Fibroblast of lung (primary cell): ENCODE measurements at places on chromosomes 12 and 14. TPM values are rescaled to one million over a fixed set of nuclear protein-coding genes. Genes with fewer than 3 reads are reported as not detected.
A peak's percentile ranks its signal among the peaks of the same experiment; 100 is the strongest.

The C12orf50 gene
- under 0.01 TPM in 1 of 2 replicates, not detected in the other for total RNA-seq

DNA sequence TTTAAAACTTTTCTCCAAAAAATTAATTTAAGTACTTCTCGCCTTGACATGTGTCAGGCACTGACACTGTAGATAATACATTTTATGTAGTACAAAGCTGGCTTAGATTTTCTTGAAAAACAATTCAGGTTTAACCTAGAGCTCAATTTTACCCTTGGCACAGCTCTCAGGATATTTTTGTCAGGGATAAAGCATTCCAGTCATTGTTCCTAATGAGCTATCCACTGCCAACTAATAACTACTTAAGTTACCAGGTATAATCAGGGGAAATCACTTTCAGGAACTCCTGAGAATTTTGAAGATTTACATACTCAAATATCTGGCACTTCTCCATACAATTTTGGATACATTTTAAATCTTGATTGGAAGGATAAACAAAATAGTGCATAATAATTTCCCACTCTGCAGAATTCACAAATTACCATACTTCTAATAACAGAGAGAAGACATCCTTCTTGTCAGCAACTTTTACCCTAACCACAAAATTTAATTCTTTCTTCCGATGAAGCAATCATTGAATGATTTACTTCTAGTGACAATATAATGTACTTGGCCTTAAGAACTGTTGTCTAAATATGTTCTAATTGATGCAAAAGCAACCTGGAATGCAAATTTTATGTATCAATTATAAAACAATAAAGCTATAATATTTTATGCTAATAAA lies 4.8 kb downstream of the RASSF9 start:
- no peak overlapping the region for H3K4me3 ChIP-seq
- H3K27me3 ChIP-seq, result no peaks in the 10 kb centered on the region
- no peaks in the 10 kb centered on the region for H3K4me1 ChIP-seq
- H3K27ac ChIP-seq, result no peak overlapping the region
- no peak for DNase-seq

- no peaks in the 10 kb centered on the region for H3K27me3 ChIP-seq
- peaks cover 2% of the 10 kb centered on the region for H3K4me1 ChIP-seq
- no peaks in the 10 kb centered on the region for H3K36me3 ChIP-seq
- H3K27ac ChIP-seq, result no peak overlapping the region
Observed at GRCh38 chr12:101945369-101946232, 68.2 kb downstream of the DRAM1 start.

DNA sequence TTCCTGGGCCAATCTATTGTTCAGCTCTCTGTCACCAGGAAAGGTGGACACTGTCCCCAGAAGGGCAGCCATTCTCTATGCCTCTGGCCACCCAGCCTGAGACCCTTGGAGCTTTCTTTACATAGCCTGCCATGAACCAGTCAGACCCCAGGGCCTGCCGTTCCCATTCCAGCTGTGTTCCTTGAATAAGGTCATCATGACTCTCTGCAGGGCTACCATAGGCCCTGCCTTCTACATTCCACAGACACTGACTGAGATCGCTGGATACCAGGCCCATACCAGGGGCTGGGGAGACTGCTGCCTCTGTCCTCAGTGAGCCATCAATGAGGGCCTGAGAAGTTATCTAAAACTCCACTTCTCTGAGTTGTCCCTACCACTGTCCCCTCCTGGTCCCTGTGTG lies 75.5 kb downstream of the SYNE3 start:
- no peak for DNase-seq
- no peak overlapping the region for H3K4me3 ChIP-seq
- no peak overlapping the region for H3K27ac ChIP-seq
- no peaks in the 10 kb centered on the region for H3K27me3 ChIP-seq
- H3K36me3 ChIP-seq, result peaks cover 19% of the 10 kb centered on the region

DNA sequence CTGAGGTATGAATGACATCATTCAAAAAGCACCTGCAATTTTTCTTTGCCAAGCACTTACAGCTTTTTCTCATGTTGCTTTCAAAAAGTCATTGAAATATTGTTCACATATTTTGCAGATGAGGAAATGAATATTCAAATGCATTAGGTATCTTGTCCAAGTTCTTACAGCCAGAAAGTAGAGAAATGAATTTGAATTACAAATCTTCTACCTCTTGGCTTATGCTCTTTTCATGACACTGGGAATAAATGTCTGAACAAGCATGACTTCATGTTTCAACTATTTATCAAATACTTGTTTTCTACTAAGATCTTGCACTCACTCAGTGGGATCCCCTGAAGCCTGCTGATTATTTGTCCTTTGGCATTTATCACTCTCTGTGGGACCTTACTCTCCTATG lies 267.2 kb upstream of the BTG1 start:
- no peak overlapping the region for H3K4me3 ChIP-seq
- no peak overlapping the region for H3K27ac ChIP-seq
- H3K27me3 ChIP-seq, result no peaks in the 10 kb centered on the region
- peak; percentile 37 for DNase-seq
- no peaks in the 10 kb centered on the region for H3K4me1 ChIP-seq

GRCh38 chr12:87801860-87802720 lies 227.1 kb downstream of the C12orf50 start:
- H3K27me3 ChIP-seq, result no peaks in the 10 kb centered on the region
- H3K4me3 ChIP-seq, result no peak overlapping the region
- H3K36me3 ChIP-seq, result no peaks in the 10 kb centered on the region
- no peaks in the 10 kb centered on the region for H3K4me1 ChIP-seq
- DNase-seq, result peak; percentile 51

DNA sequence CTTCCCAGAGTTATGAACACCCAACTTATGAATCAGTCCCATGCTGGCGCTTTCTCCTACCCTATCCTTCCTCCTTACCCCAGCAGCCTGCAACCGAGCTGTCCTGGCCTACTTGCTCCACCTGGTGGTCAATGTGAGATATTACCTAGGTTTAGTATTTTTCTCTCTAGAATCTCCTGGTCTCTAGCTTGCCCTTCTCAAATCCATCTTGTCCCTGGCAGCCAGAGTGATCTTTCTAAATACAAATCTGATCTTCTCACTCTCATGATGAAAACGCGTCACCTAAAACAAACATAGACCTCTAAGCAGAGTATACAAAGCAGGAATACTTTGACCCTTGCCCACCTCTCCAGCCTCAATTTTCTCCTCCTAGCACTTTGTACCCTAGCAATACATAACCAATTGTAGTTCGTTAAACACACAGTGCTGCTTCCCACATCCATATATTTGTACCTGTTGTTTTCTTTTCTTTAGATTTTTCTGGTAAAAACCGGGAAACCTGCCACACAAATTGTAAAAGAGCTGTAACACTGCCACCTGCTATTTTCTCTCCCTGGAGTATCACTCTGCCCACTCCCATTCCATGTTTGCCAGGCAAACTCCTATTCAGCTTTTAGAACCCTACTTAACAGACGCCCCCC lies 20.0 kb upstream of the TCP11L2 start:
- no peaks in the 10 kb centered on the region for H3K4me1 ChIP-seq
- no peak overlapping the region for H3K27ac ChIP-seq
- peak; percentile 72 for DNase-seq
- no peaks in the 10 kb centered on the region for H3K36me3 ChIP-seq
- no peak overlapping the region for H3K4me3 ChIP-seq
- peaks cover 5% of the 10 kb centered on the region for H3K27me3 ChIP-seq

DNA sequence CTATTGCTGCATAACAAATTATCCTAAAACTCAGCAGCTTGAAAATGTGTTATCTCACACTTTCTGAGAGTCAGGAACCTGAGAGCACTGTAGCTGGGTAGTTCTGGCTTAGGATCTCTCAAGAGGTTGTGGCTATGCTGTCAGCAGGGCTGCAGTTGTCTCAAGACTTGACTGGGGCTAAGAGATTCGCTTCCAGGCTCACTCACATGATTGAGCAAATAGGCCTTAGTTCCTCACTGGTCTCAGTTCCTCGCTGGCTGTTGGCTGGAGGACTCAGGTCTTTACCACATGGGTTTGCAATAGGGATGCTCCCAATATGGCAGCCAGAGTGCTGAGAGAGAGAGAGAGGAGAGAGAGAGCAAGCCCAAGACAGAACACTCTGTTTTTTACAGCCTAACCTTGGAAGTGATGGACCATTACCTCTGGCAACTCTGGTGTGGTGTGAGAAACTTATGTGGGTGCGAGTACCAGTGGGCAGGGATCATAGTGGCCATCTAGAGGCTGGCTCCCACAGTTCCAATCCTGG lies 15.9 kb upstream of the DHRS2 start:
- no peaks in the 10 kb centered on the region for H3K4me1 ChIP-seq
- H3K27me3 ChIP-seq, result no peaks in the 10 kb centered on the region
- H3K36me3 ChIP-seq, result no peaks in the 10 kb centered on the region
- no peak overlapping the region for H3K27ac ChIP-seq

- no peak for DNase-seq
- H3K4me3 ChIP-seq, result no peak overlapping the region
- no peaks in the 10 kb centered on the region for H3K4me1 ChIP-seq
- H3K27me3 ChIP-seq, result no peaks in the 10 kb centered on the region
- no peak overlapping the region for H3K27ac ChIP-seq
Observed at GRCh38 chr14:30681752-30682355, 59.7 kb downstream of the SCFD1 start.

DNA sequence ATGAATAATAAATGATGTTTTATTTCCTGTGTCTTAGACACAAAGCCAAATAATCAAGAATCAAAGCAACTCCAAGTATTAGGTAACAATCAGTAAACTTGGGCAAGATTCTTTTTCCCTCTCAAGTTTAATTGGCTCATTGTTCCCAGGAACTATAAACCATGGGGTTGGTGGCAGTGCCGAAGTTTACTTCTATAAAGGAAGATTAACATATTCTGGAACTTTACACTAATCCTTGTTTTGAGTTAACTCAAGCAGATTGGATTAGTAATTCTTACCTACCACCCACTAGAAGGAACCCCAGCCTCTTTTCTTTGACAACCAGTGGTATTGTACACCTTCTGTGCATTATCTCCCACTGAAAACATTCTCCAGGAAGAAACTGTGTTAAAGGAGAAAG lies 197.1 kb downstream of the EXOC5 start:
- no peaks in the 10 kb centered on the region for H3K27me3 ChIP-seq
- H3K36me3 ChIP-seq, result no peaks in the 10 kb centered on the region
- no peaks in the 10 kb centered on the region for H3K4me1 ChIP-seq
- no peak overlapping the region for H3K27ac ChIP-seq
- no peak for DNase-seq

- no peak overlapping the region for H3K4me3 ChIP-seq
- H3K36me3 ChIP-seq, result no peaks in the 10 kb centered on the region
- no peaks in the 10 kb centered on the region for H3K4me1 ChIP-seq
- DNase-seq, result no peak
Observed at GRCh38 chr12:60704171-60704914, 1108.5 kb downstream of the SLC16A7 start.

GRCh38 chr14:82657186-82657675 lies 1123.6 kb upstream of the SEL1L start:
- DNase-seq, result no peak
- no peaks in the 10 kb centered on the region for H3K36me3 ChIP-seq
- H3K4me1 ChIP-seq, result no peaks in the 10 kb centered on the region
- no peak overlapping the region for H3K27ac ChIP-seq
- no peaks in the 10 kb centered on the region for H3K27me3 ChIP-seq
- H3K4me3 ChIP-seq, result no peak overlapping the region
